ENCODE measurements at places on chromosomes 5 and 9.

GRCh38 chr5:14011089-14012020, 66.9 kb upstream of the DNAH5 start:
- peak; percentile 58 for DNase-seq

DNA sequence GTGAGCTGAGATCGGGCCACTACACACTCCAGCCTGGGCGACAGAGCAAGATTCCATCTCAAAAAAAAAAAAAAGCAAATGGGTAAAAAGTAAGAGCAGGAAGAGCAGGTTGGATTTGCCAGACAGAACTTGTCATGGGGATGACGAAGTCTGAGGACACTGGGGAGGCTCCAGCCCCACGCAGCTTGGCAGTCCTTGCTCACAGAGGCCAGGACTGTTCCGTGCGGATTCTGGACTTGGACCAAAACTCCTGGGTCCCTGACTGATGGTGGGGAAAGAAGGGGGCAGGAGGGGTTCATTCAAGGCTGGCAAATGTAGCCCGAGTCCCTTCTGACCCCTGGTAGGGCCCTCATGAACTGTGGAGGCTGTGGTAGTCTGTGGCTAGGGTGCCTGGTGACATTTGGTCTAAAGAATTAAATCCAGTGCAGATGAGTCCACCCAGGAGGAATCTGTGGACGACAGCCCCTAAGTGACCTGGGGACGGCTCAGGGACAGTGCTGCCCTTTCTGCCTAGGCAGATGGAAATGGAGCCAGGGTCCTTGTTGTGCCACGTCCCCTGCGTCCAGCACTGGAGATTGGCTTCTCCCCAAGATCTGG, 3.1 kb downstream of the FGD3 start:
- DNase-seq = no peak

GRCh38 chr5:36244076-36244475, 2.4 kb upstream of the NADK2 start:
- no peak for DNase-seq

DNA sequence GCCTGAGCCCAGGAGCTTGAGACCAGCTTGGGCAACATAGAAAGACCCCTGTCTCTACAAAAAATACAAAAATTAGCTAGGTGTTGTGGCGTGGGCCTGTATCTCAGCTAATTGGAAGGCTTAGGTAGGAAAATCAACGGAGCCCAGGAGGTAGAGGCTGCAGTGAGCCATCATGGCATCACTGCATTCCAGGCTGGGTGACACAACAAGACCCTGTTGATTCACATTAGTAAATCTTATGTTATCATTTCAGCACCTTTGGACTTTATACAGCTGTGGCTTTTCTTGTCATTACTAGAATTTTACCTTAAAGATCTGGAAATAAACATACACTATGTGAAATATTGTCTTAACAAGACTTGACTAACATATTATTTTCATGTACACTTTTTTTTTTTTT, 185.0 kb downstream of the ZNF608 start:
- no peak for DNase-seq

DNA sequence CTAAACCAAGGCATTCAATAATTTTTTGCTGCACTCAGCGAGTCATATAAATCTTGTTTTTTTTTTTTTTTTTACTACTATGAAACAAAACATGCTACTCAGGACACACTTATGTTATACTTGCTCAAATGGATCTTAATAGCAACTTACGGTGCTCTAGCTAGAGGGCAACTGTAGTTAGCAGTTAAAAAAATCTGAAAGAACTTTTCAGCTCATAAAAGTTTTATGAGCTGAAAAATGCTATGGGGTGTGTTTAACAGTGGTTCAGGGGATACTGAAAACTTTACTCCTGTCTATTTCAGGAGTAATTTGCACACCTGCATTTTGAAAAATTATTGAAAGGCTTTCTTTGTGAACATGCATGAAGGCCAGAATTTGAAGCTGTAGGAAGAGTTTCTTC, 53.4 kb downstream of the VCAN start:
- no peak for DNase-seq

- no peak for DNase-seq
These were observed 17.7 kb upstream of the GALNT10 start for GRCh38 chr5:154172785-154173184.

DNA sequence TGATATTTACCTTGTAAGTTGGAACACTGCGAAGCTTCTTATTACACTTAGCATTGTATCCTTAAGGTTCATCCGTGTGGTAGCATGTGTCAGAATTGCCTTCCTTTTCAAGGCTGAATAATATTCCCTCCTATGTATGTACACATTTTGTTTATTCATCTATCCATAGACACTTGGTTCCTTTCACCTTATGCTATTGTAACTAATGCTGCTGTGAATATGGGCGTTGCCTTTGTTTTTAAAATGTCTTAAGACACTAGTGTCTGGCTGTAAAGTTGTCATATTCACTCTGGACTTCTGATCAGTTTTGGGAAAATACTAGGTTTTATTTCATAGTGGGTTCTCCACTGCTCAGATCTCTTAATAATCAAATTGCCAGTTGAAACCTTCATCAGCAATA, 383.3 kb upstream of the PRR16 start:
- no peak for DNase-seq

- DNase-seq = no peak
These were observed 21.8 kb downstream of the PCDHAC2 start for GRCh38 chr5:140988100-140988499.

DNA sequence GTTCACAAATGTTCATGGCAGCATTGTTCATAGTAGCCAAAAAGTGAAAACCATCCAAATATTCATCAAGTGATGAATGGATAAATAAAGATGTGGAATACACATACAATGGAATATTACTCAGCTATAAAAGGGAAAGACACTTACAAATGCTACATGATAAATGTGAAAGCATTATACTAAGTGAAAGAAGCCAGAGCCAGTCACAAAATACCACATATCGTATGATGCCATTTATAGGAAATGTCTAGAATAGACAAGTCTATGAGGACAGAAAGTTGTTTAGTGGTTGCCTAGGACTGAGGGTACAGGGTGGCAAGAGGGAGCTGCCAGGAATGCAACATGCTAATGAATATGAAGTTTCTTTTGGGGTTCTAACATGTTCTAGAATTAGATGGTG, 148.7 kb downstream of the DEPDC1B start:
- no peak for DNase-seq

All from pons (tissue), 1 donor.